AG04450 (cell line): ENCODE measurements at places on chromosomes 3 and 15.

- peak; percentile 16 for DNase-seq
These were observed 28.8 kb upstream of the TRIM59 start for GRCh38 chr3:160478338-160478737.

- DNase-seq, result no peak
These were observed 80.5 kb upstream of the RORA start for GRCh38 chr15:61309617-61310016.

DNA sequence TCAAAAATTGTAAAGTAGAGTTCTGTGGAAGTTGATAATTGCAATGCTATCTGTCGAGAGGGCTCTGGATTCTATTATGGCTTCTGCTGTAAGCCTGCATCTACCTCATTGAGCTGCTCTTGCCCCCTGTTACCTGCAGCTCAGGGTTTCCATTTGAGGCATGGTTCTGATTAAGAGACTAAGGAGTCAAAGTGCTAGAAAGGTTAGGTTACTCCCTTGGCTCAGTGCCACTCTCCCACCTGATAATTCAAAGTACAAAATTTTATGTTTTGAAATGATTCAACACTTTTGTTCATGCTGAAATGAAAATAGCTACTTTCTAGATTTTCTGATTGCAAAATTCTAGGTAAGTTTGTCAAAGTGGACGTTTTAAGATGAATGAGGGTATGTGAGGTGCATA lies 220.5 kb upstream of the SATB1 start:
- no peak for DNase-seq

DNA sequence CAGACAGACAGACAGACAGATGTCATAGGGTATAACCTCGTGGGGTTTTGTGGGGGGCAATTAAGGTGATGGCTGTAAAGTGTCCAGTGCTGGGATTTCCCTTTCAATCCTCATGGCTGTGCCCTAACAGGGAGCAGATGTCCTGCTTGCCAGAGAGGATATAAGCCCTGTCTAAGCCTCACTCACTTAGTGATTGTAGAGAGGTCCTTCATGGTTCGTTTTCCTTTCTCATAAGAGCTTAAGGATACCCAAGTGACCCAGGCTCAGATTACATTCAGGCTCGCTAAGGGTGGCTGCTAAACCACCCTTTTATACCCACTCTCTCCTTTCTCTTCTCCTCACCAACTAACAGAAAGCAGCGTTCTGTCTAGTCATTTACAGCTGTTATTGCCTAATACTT lies 19.2 kb downstream of the LYSMD2 start:
- no peak for DNase-seq

- no peak for DNase-seq
These were observed 134.1 kb downstream of the NLGN1 start for GRCh38 chr3:173531602-173532001.

DNA sequence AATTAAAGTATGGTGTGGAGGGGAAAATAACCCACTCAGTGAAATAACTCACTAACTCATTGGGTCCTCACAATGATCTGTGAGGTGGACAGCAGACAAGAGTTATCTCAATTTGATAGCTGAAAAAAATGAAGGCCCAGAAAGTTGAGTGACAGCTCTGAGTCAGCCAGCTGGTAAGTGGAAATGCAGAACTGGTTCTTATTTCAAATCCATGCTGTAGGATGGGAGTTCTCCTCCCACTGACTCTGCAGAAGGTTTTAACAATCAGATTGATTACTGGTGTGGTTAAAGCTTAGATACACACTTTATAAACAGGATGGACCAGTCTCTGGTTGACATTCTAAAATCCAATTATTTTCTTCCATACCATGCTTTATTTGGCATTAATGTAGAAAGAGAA lies 87.0 kb upstream of the LMOD3 start:
- no peak for DNase-seq

DNA sequence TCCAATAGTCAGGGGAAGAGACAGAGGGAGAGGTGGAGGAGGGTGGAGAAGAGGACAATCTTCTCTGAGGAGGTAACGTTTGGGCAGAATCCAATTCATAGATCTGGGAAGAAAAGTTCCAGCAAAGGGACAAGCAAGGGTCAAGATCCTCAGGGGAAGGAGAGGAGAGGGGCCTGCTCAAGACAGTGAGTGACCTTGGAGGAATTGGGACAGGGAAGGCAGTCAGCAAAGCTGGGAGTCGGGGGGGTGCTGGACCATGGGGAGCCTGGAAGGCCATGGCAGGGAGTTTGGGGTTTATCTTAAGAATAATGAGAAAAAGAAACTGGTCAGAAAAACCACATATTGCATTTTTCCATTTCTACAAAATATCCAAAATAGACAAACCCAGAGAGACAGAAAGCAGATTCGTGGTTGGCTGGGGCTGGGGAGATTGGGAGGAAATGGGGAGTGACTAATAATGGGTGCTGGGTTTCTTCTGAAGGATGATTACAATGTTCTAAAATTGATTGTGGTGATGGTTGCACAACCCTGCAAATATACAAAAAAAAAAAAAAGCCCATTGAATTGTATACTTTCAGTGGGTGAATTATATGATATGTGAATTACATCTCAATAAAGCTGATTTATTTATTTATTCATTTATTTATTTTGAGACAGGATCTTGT lies 19.6 kb upstream of the SRP14 start:
- no peak for DNase-seq

- no peak for DNase-seq
These were observed 79.4 kb downstream of the GTPBP8 start for GRCh38 chr3:113070072-113070640.

DNA sequence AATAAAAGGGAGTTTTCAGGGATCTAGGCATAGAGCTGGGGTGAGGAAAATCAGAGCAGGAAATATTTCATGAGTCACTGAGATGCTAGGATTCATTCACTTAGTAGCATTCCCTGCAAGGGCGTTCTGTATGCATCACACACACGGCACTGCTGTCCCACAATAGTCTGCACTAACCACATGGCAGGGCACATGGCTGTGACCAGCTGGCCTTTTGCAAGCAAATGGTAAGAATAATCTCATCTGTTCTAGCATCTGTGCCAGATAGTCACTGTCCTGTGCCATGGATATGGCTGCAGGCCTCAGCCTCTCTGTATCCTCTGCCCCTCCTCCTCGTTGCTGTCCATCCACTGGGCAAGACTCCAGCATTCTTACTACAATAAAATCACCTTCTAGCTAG lies 37.8 kb downstream of the BOC start:
- no peak for DNase-seq

GRCh38 chr3:190579514-190580137 lies 65.7 kb downstream of the IL1RAP start:
- no peak for DNase-seq

DNA sequence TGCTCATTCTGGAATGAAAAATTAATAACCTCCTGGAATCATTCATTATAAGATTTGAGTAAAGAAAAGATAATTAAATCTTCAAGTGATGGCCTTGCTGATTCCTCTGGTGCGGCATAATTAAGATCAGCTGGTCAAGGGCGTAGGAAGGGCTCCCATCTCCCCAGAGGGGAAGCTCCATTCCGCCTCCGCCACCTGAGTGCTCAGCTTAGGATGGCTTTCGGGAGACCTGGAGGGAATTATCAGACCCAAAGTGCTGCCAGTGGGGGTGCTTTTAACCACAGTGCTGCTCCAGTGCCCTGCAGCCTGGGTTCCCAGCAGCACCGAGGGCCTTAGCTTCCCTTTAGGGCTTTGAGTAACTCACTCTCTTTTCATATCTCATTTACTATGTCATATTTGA lies 556.6 kb upstream of the RGMA start:
- no peak for DNase-seq

DNA sequence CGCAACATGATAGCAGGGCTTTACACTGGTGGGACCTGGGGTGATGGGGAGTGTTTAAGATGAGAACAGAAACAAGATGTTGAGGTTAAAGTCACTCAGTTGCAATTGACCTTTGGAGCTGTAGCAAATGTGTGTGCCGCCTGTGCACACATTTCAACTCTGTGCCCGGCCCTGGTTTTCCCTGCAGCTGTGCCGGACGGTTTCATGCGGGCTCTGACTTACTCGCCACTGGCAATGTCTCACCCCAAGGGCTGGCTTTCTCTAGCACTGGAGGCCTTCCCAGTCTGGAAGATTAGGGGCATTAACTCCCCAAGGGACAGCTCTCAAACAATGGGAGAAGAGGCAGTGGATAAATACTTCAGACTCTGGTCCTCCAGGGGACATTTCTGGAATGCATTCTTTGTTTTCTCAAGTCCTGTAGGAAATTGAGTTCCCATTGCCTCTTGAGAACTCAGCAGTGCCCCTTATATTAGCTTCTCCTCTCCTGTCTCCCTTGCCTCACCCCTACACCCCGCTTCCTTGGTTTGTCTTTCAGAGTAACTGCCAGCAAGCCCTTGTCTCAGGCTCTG lies 152.5 kb downstream of the EDEM1 start:
- no peak for DNase-seq
